ENCODE measurements at places on chromosomes 2 and 18. TPM values are rescaled to one million over a fixed set of nuclear protein-coding genes. Genes with fewer than 3 reads are reported as not detected.
A peak's percentile ranks its signal among the peaks of the same experiment; 100 is the strongest.

DNA sequence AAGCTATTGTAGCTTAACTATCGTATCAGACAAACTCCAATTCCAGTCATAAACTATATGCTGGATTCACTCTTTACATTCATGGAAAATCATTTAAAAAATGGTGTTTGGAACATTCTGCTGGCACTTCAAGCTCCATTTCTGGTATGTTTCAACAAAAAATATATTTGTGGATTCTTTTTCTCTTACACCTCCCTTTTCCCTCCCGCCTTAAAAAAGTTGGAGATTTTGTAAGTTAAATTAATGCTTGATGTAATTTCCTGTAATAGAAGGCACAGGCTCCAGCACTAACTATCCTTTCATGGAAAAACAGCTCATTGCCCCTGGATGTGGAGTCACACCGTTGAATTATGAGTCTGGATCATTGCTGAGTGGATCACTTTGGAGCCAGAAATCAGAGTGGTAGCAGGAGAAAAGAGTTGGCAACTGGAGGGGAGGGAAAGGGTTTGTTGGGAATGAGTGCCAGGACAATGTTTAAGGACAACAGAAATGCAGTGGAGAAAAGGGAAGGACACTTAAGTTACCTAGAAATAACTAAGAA lies 102.8 kb downstream of the ICOS start:
- DNase-seq = no peak

GRCh38 chr2:53636109-53636508 lies 131.5 kb upstream of the CHAC2 start:
- no peak for DNase-seq

- DNase-seq = no peak
Observed at GRCh38 chr2:135890149-135890548, 13.9 kb upstream of the MCM6 start.

DNA sequence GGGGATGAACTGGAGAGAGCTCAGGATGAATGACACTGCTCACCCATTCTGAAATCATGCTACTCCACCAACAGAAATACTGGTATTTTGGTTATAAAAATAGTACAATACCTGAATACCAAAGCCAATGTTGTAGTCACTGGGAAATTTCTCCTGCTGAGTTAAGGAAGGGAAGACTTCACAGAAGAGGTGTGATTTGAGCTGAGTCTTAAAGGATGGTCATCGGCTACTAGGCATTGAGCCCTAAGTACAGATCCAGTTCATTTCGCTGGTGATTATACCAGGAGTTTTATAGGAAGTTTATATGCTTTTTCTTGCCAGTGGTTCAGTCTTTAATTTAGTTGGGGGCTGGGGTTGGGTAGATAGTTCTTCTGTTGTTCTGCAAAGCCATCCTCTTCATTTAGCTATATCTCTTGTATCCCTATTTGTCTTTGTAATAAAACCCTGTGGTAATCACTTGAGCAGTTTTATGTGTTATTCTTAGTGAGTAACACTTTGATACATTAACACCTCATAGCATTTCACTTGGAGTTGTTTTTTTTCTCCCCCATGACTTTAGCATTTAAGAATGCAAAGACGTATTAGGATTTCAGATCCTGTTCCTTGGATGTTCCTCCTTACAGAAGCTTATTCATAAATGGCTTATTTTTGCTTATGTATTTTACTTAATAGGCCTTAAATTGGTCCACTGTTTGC lies 239.9 kb upstream of the FOSL2 start:
- DNase-seq = no peak

- no peak for DNase-seq
Observed at GRCh38 chr2:173393186-173393585, 38.5 kb downstream of the CDCA7 start.

- peak; percentile 53 for DNase-seq
Observed at GRCh38 chr2:55168221-55169154, 63.6 kb downstream of the CLHC1 start.

- DNase-seq = peak; percentile 90
Observed at GRCh38 chr18:3424280-3424890, 25.6 kb upstream of the TGIF1 start.

DNA sequence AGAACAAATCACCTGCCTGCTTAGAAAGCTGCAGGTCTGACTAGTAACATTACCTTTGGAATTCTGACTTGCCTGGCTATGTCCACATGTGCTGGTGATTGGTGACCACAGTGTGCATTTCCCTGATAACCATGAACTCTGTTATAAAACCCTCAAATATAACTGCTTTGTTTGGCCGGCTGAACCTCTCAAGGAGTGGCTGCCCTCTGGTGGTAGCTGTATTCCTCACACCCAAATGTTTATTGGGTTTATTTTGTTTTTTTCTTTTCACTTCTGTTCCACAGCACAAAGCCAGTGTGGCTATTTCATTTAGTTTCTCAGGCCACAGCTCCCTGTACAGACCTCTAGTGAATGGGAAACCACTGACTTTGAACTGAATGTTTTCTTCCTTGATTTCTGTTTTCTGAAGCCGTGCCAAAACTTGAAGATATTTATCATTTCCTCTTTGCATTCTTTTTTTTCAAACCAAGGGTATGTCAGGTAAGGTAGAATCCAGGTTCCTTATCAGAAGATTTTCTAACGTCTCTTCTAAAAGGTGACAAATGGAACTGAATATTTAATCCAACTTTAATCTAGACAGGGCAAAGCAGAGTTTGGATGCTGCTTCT lies 549.0 kb upstream of the VRK2 start:
- DNase-seq = peak; percentile 15

GRCh38 chr2:172558372-172558771 lies 2.5 kb downstream of the PDK1 start:
- DNase-seq = no peak

The SMAD7 gene
- 59.4 TPM for polyA plus RNA-seq

The CCDC68 gene
- 46.3 TPM for polyA plus RNA-seq

The GKN1 gene
- polyA plus RNA-seq = not detected

The IL1R2 gene
- polyA plus RNA-seq = 0.67 TPM

The VSNL1 gene
- polyA plus RNA-seq = 0.70 TPM

The RSAD2 gene
- polyA plus RNA-seq = 3.7 TPM

Measured in large intestine (tissue), 12 donors.